ENCODE measurements at places on chromosomes 6 and 20. TPM values are rescaled to one million over a fixed set of nuclear protein-coding genes. Genes with fewer than 3 reads are reported as not detected.

The TULP1 gene
- not detected for total RNA-seq

GRCh38 chr6:155001482-155001881 lies 6.4 kb downstream of the TIAM2 start:
- DNase-seq: no peak

The LAMP5 gene
- 0.82 TPM for total RNA-seq

The BPIFB1 gene
- not detected for total RNA-seq

GRCh38 chr6:11532097-11532496 lies 5.5 kb upstream of the TMEM170B start:
- DNase-seq: no peak

The ATP5F1E gene
- 67.7 TPM for total RNA-seq

The LPA gene
- total RNA-seq: not detected

DNA sequence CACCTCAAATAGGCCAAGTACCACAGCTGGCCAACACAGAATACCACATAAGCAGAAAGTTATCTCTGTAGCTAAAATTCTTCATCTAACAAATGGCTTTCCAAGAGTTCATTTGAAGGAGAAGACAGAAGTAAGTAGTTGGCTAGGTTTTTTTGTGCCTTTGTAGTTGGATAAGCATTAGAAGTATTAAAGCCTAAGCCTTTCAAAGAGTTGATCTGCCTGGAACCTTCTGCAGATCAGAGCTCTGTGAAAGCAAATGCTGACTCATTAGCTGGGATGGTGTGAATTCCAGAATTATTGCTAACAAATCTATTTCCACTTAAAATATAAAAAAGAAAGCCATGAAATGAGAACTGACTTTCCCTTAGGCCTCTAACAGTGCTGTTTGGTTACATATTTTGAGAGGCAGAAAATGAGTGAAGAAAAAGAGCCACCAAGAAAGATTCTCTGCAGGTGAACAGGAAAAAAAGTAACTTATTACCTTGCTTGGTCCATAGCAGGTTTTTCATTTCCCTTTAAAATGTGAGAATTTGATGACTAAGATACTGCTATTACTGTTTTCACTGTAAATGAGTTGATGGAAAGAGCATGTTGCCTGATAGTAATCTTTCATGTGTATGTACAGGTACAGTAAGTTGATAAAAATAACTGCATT lies 763.2 kb upstream of the FLRT3 start:
- DNase-seq: no peak

- DNase-seq: no peak
Observed at GRCh38 chr20:4989570-4989969, 11.7 kb downstream of the SLC23A2 start.

GRCh38 chr20:6654513-6655252 lies 112.8 kb upstream of the BMP2 start:
- no peak for DNase-seq

The PDE10A gene
- 23.1 TPM for total RNA-seq

DNA sequence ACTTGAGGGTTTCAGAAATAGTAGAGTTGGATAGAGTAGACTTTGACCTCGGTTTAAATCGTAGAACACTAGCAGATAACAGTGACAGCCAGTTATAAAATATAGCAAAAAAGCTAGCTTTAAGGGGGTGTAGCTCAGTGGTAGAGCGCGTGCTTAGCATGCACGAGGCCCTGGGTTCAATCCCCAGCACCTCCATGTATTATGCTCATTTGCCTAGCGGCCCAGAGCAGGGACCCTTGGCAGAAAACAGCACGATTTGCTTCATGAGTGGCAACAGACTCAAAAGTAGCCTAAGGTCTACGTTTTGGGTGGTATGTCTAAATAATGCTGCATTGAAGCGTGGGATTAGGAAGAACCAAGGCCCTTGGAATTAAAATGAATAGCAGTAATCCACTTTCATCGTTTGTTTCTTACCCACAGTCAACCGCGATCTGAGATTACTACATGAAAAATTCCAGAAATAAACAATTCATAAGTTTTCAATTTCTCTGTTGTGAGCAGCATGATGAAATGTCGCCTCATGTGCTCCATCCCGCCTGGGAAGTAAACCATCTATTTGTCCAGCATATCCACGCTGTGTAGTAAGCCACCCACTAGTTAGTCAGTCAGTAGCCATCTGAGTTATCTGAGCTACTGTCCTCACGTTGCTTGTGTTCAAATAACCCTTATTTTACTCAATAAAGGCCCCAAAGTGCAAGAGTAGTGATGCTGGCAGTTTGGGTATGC lies 184.9 kb downstream of the GPX5 start:
- DNase-seq: no peak
